ENCODE measurements at places on chromosomes 5 and 9.

DNA sequence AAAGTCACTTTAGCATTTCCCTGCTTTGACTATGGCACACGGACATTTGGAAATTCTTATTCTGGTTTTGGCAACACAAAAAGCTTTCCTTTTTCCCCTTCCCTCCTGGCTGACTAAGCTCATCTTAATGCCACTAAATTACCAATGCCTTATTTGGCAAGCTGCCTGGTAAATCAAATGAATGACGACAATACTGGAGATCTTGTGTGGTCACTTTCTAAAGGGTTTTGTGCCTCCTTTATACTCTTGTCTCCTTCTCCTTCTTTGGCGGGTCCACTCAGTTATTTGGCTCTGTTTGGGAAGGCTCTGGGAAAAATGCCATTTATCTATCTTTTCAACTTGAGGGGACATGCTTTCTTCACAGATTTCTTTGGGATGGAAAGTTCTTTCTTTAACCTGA, 34.9 kb downstream of the SH3GL2 start:
- no peak for DNase-seq

DNA sequence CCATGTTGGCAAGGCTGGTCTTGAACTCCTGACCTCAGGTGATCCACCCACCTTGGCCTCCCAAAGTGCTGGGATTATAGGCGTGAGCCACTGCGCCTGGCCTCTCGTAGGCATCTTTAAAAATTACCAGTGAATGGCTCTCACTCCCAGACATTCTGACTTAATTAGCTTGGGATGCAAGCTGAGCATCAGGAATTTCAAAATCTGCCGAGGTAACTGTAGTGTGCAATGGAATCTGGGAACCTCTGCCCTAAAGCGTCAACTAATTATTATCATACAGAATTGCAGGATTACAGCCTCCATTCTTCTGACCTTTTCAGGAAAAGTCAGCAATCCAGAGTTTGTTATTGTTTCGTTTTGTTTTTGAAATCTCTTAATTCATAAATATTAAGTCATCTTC, 213.4 kb upstream of the DMAC1 start:
- no peak for DNase-seq

DNA sequence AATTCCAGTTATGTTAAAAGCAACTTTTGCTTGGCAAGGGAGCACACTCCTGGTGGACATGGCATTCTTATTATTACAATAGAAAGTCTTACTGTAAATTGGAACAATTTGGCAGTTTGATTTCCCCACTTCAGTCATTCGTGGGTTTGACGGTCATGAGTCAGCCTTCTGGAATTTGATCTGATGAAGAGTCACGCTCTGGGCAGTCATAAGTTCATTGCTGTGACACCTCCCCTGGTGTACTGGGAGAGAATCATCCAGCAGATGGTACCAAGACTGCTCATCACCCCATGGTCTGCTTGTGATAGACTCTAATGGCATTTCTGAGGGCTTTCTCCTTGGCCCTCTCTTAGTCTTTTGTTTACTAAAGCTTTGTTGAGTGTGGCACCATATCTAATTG, 53.8 kb downstream of the GLRA1 start:
- no peak for DNase-seq

- DNase-seq: no peak
These were observed 769.6 kb upstream of the C9orf72 start for GRCh38 chr9:28342815-28343338.

GRCh38 chr5:148796936-148797335, 29.5 kb upstream of the ADRB2 start:
- DNase-seq: no peak

GRCh38 chr9:37329576-37329975, 92.9 kb upstream of the GRHPR start:
- DNase-seq: no peak
